Epithelial cell of prostate (primary cell): ENCODE measurements at places on chromosomes 16 and 17.
A peak's percentile ranks its signal among the peaks of the same experiment; 100 is the strongest.

DNA sequence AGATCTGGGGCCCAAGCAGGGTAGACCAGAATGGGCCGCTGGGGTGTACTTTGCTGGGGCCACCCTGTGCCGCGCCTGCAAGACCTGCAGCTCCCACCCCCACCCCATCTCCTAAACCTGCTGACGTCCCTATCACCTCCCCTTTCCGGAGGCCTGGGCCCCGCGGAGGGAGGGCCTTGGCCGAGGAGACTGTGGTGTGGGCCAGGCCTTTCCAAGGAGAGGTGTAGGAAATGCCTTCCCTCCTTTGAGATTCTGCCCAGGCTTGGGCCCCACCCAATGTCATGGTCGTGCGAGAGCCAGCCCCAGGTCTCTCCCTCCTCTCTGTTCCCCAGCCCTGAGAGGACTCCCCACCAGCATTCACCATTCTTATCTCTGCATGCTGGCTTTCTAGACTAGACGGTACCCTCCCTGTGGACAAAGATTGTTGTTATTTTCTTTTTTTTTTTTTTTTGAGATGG, 3.9 kb upstream of the WFIKKN2 start:
- no peak for DNase-seq

DNA sequence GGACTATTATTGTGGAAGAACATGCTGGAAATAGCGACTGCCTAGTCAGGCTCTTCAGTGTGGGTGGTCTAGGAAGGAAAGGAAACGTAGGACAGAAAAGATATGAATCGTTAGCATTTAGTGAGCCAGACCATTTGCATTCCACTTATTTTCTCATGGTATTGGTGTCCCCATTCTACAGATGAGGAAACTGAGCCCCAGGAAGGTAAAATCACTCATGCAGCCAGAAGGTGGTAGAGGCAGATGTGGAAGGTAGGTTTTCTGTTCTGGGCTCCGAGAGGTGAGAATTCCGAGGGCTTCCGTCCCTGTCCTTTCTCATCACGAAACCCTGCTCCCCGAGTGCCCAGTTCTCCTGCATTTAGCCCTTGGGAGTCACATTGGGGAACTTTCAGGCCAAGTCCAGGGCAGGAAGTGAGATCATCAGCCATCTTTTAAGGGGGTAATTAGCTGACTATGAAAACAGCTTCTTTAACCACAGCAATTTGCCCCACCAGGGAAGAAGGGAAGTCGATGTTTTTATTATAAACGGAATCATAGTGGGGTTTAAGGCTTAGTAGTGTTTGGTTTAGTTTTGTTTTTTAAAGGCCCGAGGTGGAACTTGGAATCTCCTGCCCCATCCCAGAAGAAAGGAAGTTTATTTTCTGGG, 110.7 kb upstream of the IRX3 start:
- DNase-seq = no peak

- DNase-seq = no peak
Measured at GRCh38 chr17:55377671-55378275, 43.9 kb downstream of the MMD start.

DNA sequence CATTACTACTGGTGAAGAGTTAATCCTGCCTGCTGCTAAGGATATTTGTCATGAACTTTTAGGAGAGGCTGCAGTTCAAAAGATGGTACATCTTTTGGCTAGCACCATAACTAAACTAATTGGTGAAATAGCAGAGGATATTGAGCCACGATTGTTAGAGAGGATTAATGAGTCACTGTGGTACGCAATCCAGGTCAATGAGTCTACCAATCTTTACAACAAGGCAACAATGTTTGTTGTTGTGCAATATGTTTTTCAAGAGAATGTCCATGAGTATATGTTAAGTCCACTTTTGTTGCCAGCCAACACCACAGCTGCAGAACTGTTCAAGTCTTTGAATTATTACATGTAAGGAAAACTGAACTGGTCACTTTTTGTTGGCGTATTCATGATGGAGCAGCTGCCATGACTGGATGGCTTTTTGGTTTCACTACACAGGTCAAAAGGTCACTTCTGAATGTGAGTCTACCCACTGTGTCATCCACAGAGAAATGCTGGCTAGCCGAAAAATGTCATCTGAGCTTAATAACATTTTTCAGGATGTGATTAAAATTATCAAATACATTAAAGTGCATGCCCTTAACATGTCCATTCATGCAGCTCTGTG, 402.6 kb upstream of the KIF2B start:
- peak; percentile 22 for DNase-seq

DNA sequence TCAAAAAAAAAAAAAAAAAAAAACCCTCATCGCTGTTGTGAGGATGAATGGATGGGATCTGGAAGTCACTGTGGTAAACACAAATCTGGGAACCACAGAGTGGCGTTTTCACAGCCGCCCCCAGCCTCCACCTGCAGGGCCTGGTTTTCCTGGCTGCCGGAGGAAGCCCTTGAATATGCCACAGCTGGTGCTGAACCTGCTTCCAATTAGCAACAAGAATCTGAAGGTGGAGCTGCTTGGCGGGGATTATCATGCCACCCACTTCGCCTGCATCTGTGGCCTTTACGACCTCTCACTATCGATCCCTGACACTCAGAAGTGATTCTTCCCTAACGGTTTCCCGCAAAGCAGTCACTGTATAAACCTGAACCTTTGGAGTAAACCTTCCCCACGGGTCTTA, 16.1 kb downstream of the MRM3 start:
- no peak for DNase-seq

DNA sequence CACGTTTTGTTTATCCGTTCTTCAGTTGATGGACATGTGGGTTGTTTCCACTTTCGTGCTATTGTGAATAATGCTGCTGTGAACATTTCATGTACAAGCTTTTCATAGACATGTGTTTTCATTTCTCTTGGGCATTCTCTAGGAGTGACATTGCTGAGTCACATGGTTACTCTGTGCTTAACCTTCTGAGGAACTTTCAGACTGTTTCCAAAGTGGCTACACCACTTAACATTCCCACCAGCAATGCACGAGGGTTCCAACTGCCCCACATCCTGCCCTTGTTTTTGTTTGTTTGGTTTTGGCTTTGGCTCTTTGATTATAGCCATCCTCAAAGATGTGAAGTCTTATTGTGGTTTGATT, 14.2 kb upstream of the PEMT start:
- DNase-seq = no peak

DNA sequence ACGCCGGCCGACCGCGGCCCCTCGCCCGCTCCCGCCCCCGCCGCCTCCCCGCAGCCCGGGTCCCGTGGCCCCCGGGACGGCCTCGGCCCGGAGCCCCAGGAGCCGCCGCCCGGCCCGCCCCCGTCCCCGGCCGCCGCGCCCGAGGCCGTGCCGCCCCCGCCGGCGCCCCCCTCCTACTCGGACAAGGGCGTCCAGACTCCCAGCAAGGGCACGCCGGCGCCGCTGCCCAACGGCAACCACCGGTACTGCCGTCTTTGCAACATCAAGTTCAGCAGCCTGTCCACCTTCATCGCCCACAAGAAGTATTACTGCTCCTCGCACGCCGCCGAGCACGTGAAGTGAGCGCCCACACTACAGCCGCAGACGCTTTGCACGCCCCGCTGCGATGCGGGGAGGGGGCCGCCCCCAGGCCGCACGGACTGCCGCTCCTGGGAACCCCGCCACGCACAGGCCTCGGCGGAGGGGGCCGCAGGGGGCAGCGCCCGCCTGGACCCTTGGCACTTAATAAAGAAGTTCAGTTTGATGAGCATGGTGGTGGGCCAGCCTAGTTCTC, 35.5 kb upstream of the ZC3H18 start:
- DNase-seq = no peak

GRCh38 chr16:56732832-56733231, 2.9 kb downstream of the NUP93 start:
- no peak for DNase-seq

DNA sequence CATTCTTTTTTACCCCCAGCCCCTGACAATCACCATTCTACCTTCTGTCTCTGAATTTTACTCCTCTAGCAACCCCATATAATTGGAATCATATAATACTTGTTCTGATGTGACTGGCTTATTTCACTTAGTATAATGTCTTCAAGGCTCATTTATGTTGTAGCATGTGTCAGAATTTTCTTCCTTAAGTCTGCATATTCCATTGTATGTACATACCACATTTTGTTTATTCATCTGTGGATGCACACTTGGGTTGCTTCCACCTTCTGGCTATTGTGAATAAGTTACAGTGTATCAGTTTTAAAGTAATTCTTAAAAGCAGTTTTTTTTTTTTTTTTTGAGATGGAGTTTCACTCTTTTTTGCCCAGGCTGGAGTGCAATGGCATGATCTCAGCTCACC, 24.7 kb upstream of the PPM1E start:
- no peak for DNase-seq

DNA sequence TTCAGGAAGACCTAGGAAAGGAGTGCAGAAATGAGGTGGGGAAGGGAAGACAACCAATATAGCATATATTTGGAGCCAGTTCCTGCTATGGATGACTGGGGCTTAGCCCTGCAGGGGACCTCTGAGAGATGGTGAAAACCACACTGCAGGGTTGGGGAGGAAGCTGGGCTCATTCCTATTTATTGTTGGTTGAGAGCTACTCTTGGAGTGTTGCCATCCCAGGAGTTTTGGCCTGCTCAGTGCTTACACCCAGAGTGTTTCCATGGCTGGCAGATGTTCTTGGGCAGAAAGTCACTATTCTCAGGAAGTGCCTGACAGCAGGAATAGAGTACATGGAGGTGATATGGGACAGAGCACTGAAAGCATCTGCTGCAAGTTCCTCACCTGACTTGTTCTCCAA, 145.8 kb downstream of the SPACA3 start:
- DNase-seq = no peak

DNA sequence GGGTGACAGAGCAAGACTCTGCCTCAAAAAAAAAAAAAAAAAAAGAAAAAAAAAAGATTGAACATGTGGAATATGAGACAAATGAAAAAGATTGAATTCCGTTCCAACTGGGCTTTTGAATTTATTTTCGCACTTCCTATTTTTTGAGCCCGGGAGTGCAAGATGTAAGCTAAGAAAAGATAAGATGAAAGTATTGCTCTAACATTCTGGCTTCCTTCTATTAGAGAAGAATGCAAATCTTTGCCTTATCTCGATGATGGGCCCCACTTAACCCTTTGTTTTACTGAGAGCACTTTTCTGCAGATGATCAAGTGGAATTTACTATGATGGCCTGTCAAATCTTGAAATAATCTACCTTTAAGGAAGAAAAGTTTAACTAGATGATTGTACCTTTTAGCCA, 96.3 kb downstream of the WWOX start:
- no peak for DNase-seq

- no peak for DNase-seq
Measured at GRCh38 chr16:55406651-55407050, 72.3 kb upstream of the MMP2 start.

DNA sequence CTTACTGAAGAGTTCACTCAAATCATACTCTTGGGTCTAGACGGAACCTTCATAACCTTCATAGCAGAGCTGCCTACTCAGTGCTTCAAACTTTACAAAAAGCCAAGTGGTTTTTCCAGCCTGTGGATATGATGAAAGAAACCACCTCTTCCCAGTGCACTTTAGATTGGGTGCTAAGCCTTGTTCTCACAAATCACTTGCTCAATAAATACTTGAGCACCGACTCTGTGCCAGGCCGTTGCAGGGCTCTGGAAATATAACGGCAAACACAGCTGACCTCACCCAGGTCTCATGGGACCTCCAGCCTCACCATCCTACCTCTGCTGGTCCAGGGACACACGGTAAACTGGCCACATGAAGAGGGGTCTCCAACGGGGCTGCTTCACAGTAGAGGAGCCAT, 35.7 kb downstream of the CDRT4 start:
- DNase-seq = no peak

DNA sequence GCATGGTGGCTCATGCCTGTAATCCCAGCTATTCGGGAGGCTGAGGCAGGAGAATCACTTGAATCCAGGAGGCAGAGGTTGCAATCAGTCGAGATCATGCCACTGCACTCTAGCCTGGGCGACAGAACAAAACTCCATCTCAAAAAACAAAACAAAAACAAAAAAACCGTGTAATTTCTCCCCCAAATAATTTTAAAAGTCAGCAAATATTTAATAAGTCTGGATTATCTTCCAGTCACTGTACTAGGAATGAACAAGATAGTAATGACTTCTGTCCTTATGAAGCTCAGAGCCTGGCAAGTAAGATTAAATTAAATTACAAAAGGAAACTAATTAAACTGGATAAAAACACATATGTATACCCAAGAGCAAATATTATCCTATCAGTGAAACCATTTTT, 113.5 kb downstream of the DNAH3 start:
- no peak for DNase-seq

GRCh38 chr17:67069603-67070136, 25.3 kb downstream of the CACNG1 start:
- DNase-seq = no peak

DNA sequence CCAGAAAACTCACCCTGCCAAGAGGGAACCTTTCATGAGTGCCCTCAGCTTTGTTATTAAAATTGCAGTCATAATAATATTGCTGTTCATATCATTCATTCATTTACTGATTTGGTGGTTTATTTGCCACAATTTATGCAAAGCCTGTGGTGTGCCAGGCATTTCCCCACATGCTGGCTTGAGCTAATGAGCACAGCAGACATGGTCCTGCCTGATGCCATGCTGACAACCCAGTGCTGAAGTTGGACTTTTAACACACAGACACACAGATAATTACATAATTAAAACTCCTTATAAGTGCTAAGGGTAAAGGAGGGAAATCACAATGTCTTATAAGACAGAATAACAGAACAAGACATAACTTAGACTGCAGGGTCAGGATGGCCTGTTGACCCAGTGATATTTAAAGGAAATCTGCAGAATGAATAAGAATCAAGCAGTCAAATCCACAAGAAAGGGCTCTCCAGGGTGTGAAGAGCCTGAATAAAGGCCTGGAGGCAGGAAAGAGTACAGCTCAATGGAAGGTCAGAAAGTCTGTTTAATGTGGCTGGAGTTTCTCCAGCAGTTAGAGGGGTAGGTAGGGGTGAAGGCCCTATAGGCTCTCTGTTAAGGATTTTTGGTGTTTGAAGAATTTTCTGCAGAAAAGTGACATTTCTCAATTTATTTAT, 196.9 kb upstream of the CDH11 start:
- no peak for DNase-seq

DNA sequence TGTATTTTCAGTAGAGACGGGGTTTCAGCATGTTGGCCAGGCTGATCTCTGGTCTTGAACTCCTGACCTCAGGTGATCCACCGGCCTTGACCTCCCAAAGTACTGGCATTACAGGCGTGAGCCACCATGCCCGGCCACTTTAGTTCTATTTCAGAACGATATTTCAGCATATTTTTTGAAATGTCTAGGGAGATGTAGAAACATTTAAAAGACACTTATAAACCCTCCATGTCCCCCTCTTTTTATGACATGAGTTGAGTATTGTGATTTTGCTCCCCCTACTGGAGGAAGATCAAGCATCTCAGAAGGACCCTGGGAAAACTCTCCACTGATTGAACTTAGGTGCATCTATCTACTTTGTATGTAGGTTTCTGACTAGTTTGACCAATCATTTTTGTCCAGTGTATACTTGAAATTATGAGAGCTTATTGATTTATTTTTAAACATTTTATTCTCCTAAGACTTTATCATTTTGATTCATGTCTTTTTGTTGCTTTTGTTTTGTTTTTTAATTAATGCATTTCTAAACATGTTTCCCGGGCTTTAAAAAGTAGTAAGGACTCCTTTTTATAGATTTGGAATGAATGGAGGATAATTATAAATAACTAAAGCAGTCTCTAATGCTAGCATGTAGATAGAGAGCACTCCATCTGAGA, 105.1 kb downstream of the CHD9 start:
- no peak for DNase-seq
